T-helper 22 cell (primary cell): ENCODE measurements at places on chromosomes 3 and 15.

DNA sequence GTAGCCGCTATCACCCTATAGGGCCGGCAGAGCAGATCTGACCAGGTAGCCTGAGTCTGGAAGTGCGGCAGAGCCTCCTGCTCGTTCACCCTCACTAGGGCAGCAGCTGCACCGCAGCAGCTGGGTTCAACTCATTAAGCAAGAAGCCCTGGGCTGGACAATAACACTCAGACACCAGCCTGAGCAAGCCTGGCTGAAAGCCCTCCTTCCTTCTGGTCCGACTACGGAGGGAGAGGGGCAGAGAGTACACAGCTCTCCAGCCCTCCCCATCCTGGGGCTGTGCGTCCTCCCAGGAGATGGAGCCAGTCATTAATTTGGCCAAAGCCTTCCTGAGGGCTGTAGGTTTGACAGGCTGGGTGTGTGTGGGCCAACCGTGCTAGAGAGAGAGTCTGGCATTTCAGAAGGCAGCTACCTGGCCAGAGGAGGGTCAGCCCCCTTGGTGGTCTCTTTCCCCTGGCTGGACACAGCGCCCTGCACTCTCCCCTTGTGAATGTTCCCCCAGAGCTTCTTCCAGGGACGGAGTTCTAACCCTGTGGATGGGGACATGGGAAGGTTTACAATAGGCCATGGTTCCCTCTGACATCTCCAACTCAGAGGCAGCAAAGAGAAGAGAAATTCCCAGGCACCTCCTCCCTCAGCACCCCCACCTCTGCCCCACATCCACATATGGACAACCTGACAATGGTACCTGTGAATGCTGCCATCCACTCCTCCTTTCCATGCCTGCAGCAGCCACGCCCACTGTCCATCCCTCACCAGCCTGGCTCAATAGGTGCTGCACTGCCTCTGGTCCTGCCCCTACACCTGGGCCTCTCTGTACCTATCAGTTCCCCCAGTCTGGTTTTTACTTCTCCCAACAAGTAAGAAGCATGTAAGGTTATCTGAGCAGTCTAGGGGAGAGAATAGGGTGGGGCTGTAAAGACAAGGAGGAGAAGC lies 6.5 kb downstream of the CHRNB4 start:
- no peak for DNase-seq

GRCh38 chr3:46141813-46142212 lies 66.3 kb downstream of the CCR1 start:
- no peak for DNase-seq

DNA sequence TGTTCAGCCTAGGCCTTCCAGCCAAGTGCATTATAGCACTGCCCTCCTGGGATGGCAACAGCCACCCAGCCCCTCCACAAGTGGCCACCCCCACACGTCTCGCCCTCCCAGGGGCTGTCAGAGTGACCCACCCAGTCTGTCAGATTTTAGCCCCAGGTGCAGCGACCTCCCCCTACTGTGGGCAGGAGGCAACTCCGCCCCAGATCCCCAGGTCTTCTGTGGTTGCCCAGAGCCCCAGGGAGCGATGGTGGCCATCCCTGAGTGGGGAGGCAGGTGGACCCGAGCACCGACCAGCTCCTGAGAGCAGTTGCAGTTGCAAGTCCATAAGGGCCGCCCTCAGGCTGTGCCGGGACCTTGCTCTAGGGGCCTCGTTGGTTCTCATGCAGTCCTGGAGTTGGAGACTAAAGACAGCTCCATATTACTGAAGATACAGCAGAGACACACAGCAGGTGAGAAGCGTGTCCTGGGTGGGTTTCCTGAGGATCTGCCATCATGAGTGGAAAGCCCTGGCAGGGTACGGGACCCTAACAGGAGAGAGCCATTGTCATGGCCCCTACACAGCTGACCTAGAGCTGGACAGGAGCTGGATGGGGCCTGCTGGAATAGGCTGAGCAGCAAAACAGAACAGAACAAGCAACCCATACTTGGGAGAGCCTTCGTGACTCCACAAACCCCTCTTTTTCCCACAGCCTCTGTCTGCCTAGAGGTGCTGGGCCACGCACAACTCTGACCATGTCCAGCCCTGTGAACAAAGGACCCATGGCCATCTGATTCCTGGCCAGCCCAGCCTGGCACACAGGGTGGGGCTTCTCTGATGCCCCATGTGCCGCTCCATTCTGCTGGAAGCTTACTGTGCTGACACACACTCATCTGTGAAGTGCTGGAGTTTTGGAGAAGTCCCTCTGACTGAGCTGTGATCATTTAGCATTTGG lies 110.3 kb upstream of the ALDH1A3 start:
- DNase-seq: no peak

DNA sequence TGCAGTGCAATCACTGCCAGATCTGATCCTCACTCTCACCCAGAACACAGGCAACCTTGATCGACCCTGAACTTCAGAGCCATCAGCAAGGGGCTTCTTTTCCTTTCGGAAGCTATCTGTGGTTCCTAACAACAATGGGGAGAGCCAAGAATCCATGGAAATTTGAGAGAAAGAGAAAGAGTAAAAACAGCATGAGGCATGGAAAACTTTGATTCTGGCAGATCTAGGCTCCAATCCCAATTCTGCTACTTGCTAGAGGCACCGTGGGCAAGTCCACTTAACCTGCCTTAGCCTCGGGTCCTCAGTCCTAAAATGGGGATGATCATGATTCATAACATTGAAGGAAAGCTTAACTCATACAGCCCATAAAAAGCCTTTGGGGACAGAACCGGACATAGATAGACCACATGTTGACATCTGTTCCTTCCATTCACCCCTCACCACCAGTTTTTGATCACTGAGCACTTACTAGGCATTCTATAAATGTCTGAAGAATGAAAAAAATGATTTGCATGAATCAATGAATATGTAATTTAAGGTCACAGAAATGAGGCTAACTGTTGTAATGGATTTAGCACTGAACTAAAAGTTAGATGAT lies 605.7 kb upstream of the CFAP20DC start:
- DNase-seq: no peak

- no peak for DNase-seq
Observed at GRCh38 chr3:81302045-81302444, 459.4 kb downstream of the GBE1 start.
